NCI-H1436 treated with DMSO at 0.1 percent for 48 hours (cell line): ENCODE measurements at places on chromosomes 7 and 10.

DNA sequence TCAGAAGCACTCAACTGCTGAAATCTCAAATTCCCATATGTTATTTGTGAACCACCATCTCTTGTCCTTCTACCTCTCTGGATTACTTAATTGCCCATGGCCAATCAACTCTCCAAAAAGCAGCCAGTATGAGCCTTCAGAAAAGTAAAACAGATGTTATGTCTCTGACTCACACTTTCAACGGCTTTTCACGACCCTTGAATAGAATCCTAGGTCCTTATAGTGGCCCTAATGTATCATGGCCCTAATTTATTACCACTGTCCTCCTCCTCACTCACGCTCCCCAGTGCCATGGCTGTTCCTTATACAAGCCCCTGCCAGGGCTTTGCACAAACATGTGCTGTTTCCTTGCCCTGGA is 20.0 kb downstream of the ZNF438 start:
- no peak for DNase-seq

DNA sequence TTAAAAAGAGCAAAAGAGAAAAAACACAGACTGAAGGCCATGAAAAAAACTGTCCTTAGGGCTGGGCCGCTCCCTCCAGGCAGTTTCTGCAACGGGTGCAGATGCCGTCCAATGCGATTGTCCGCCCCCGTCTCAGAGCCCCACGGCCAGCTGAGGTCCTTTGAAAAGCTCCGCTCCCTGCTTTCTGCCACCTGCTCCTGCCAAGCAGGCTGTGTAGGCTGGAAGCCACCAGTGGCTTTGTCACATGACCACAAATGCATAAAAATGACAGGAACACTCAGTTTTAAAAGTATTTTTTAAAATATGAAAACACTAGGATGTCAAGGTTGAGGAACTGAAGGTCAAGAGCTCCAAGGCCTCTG is 71.7 kb downstream of the AMZ1 start:
- DNase-seq, result no peak

DNA sequence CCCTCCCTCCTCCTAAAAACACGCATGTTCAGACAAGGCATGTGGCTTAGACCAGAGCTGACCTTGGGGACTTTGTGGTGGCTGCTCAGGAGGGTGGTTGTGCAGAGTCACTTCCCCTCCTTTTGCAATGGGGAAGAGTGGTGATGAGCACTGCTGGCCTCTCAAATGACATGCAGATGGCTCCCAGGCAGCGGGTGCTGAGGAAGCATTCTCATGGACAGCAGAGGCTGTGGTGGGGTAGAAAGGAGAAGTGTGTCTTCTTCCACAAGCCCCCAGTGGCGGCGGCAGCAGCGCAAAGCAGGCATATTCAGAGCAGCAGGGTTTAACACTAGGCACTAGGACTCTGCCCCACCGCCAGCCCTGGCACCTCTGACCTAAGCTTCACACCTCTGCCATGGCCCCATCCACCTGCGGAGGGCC is 105.9 kb upstream of the ANLN start:
- DNase-seq, result no peak

DNA sequence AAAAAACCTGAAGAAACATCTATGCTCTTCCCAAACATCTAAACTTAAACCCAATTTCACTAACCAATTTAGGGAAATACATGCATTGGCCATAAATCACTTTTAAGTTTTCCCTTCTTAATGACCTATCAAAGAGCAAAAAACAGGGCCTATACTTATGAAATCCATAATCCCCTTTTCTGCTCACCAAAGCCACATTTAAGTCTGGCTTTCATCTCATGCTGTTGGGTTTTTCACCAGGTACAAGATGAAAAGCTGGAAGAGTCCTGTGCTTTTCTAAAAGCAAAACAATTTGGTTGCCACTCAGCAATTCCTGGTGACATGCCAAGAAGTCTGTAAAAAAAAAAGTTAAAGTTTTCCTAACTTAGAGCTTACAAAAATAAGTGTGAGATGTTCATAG is 92.6 kb downstream of the HPSE2 start:
- no peak for DNase-seq

DNA sequence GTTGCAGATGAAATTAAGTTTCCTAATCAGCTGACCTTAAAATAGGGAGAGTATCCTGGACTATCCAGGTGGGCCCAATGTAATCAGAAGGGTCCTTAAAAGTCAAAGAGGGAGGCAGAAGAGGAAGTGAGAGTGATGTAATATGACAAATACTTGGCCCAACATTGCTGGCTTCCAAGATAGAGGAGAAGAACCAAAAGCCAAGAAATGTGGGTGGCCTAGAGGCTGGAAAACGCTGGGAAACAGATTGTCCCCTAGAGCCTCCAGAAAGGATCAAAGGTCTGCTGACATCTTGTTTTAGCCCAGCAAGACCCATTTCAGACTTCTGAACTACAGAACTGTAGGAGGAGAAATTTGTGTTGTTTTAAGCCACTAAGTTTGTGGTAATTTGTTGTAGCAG is 79.7 kb upstream of the NOBOX start:
- DNase-seq, result no peak

- DNase-seq, result no peak
Observed at GRCh38 chr10:6894405-6894804, 314.3 kb upstream of the PRKCQ start.

GRCh38 chr10:71465551-71466252 is 69.0 kb downstream of the CDH23 start:
- no peak for DNase-seq

GRCh38 chr10:124065382-124066125 is 27.8 kb downstream of the CHST15 start:
- DNase-seq, result no peak

GRCh38 chr7:17640730-17641377 is 299.4 kb downstream of the SNX13 start:
- no peak for DNase-seq

GRCh38 chr10:122140941-122141623 is 130.0 kb upstream of the BTBD16 start:
- DNase-seq, result no peak

- no peak for DNase-seq
Observed at GRCh38 chr7:17601921-17602320, 303.5 kb downstream of the AHR start.

DNA sequence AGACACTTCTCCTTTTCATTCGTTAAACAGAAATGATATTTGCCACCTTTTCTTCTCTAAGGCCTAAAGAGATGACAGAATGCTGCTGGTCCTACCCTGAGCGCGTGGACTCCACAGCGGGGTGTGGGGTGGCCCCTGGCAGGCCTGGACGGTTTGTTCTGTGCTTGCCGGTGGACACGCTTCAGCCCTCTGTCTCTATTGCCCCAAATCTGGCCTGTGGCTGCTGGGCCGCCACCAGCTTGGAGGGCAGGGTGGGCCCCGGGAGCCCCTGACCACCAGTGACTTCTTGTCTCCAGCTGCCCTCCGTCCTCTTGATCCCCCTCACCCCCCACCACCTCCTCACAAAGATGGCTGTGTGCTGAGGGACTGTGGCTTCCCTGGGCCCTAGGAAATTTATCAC is 5.7 kb downstream of the CHST3 start:
- DNase-seq, result no peak

DNA sequence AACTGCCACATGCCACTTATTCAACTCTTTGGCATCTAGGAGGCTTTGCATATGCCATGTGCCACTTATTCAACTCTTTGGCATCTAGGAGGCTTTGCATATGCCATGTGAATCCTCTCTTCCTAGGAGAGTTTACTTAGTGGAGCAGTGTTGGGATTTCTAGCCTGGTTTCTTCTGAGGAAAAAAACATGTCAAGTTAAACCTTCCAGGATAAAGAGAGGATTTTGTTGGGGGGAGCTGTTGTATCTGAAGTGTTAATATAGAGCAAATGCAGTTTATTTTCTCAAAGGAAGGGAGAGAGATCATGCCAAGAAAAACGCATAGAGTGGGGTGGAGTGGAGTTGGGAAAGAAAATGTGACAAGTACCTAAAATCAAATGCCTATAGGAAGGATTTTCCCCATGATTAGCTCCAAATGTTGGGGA is 91.5 kb downstream of the MCU start:
- no peak for DNase-seq

DNA sequence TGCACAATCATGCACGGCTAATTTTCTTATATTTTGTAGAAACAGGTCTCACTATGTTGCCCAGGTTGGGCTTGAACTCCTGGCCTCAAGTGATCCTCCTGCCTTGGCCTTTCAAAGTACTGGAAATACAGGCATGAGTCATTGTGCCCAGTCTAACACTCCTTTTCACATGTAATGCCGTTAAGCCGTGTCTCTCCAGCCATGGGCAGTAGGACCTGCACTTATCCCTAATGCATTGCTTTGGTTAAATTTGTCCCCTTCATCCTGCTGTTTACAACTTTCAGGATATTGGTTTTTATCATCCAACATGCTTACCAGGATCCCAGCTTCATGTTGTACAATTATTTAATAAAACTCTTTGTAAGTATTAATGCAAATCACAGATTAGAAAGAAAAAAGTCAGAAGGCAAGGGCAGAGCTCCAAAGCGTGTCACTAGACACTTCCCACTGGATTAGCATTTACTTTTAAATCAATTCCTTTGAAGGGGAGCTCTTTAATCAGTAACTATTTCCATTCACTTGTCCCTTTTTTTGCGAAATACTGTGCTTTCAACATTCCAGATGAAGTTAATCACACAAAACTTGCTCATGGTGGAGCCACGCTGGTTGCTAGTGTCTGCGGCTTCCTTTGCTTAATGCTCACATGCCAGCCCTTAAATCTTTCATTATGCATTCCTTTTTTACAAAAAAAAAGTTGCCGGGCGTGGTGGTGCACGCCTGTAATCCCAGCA is 256.0 kb upstream of the AUTS2 start:
- DNase-seq, result no peak

DNA sequence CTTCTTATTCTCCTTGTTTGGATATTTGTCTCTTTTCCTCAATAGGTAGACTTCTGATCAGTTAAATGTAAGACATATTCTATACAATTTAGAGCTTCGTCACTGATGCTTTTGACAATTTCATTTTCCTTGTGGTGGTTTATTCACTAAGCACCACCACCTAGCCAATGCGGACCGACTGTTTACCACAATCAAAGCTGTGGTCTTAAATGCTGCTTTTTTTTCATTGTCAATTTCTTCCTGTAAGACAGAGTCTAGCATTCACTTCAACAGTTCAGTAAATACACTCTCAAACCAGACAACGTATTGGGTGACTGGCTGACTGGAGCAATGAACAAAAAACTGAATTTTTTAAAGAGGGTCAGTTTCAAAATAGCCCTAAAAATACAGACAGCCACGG is 239.0 kb downstream of the DNAJB6 start:
- no peak for DNase-seq

GRCh38 chr10:120746001-120746777 is 105.0 kb upstream of the WDR11 start:
- DNase-seq, result no peak

GRCh38 chr10:87702973-87703294 is 43.3 kb downstream of the PAPSS2 start:
- no peak for DNase-seq

DNA sequence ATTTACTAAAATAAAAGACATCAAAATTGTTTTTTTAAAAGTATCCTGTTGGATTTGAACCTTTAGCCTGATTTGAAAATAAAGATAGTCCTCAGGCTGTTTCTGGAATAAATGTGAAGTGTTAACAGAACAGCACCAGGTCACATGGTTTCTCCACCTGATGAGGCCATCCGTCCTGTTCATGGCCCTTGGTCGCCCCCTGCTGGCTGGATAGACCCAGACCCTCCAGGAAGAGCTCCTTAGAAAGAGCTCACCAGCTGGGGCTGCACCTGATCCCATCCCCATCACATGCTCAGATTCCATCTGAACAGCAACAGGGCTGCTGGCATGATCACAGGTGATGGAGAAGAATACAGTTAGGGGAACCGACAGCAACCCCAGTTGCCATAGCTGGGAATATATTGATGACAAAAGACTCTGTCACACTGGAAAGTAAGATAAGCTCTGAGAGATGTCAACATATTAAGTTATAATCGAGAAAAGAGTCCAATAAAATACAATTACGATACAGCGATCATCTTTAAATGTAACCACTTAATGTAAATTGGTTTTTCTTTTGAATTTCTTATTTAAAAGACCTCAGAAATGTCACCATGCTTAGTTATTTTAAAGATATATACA is 4.8 kb downstream of the OR2A14 start:
- DNase-seq, result peak; percentile 40

DNA sequence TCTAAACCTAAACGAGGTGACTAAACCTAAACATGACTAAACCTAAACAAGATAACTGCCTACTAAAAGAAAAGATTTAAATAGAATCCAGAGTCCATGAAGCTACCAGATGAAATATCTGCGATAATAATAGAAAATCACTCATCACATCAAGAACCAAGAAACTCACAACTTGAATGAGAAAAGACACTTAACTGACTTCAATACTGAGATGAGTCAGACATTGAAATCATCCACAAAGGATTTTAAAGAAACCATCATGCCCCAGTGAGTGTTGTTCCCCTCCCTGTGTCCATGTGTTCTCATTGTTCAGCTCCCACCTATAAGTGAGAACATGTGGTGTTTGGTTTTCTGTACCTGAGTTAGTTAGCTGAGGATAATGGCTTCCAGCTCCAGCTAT is 416.0 kb downstream of the CALN1 start:
- no peak for DNase-seq

DNA sequence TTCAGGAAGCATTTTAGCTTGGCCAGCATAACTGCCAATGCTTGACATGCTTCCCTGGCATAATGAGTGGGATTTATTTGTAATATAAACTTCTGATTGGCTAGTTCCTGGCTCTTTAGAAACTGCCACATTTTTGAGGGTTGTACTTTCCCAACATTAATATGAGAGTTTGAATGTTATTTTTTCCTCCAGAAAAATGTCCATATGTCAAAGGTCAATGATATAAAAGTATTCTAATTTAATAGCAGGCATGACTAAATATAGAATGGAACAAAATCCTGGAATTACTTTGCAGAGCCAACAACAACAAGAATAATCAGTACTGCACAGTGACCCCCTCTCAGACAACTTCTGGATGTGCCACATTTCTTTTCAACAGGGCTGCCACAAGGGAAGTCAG is 352.6 kb downstream of the PRPF18 start:
- DNase-seq, result no peak

GRCh38 chr10:48215486-48216203 is 58.9 kb downstream of the FRMPD2 start:
- DNase-seq, result no peak

- DNase-seq, result no peak
Observed at GRCh38 chr7:4123346-4123745, 558.7 kb upstream of the FOXK1 start.

- DNase-seq, result no peak
Observed at GRCh38 chr7:2398506-2398905, 4.9 kb upstream of the CHST12 start.

GRCh38 chr10:79948976-79949722 is at the start of gene SFTPD:
Gene SFTPD (minus strand): TSS chr10:79949105. CDS start chr10:79946659, 2,446 bp downstream.
- DNase-seq, result no peak

DNA sequence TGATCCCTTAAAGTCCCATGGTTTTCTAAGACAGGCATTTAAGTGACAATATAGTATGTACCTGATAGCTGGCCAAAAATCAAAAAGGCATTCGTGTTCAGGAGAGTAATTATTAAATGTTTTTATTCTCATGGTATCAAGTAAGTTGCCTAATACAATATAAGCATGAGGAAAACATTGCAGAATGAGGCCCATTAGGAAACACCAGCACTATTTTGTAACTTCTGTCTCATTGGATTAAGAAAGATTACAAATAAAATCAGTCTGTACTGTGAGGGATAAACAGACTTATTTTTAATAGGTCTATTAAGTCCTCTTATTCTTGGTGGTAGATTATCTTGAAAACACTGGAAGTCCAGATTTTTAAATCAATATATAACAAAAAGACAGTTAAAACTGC is 110.1 kb downstream of the SNX13 start:
- no peak for DNase-seq

GRCh38 chr7:29865526-29865925 is 59.2 kb downstream of the WIPF3 start:
- DNase-seq, result no peak
